ENCODE measurements at places on chromosomes 1 and 21.

GRCh38 chr1:21397813-21398188 lies 42.1 kb upstream of the NBPF3 start:
- DNase-seq: peak; percentile 9

DNA sequence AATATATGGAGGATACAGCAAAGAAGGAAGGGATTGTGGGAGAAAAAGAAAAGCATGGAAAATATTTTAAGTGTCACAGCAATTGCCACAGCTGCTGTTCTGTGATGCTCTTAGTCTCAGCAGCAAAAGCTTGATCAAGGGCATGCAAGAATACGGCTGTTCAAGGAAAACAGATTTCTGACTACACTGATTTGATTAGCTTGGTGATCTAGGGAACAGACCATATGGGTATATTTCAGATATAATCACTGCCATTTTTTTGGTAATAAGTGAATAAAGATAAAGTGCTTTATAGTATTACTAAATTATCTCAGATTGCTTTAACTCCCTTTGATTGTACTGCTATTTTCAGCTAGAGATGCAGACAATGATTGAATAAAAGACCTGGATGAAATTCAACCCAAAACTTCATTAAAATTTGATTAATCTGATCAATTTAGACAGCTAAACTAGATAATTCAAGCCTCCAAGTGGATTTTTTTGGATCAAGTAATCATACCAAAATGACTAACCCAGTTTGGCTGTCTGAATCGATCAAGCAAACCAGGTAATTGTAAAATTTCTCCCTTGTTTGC lies 33.3 kb upstream of the LYPLAL1 start:
- no peak for DNase-seq

DNA sequence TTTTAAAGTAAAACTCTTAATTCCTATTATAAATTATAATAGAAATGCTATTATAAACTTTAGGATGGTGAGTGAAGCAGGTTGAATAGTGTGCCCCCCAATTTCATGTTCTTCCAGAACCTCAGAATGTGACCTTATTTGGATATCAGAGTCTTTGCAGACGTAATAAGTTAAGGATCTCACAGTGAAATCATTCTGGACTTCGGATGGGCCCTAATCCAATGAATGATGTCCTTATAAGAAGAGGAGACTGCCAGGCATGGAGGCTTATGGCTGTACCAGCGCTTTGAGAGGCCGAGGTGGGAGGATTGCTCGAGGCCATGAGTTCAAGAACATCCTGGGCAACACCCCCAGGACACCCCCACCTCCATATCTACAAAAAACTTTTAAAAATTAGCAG lies 9.4 kb upstream of the MT1HL1 start:
- DNase-seq: no peak

GRCh38 chr1:41792485-41792770 lies 126.3 kb downstream of the HIVEP3 start:
- no peak for DNase-seq

- no peak for DNase-seq
These were observed 1025.9 kb downstream of the TTLL7 start for GRCh38 chr1:82972841-82973553.

DNA sequence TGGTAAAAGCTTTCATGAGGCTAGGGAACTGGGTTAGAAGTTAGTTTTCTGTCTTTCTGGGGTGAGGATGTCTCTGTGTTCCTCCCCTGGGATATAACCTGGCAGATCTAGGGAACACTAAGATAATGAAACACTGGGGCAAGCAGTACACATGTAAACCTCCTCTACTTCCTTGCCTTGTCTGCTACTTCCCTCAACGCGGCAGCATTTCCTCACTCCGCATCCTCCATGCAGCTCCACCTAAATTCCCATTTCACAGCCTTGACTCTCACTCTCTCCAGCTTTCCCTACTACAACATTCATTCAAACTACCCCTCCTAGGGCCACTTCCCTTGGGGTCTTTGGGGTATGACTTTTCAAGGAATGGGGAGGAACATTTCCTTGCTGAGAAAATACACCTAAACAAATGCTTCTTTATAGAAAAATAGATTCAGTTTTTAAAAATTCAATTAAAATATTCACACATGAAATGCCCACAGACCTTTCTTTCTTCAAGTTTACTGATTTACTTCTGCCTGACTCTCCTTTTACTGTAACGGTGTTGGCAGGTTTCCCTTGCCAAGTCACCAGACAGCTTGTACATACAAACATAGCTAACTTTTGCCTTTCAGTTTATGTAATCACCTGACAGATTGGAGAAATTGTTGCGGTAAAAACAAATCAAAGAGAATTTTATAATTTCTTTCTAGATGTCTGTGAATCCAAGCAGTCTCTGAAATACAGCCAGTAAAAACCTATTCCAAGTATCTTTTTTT lies 90.1 kb downstream of the TNFSF18 start:
- DNase-seq: no peak

GRCh38 chr1:17765444-17766411 lies 10.6 kb downstream of the ACTL8 start:
- no peak for DNase-seq

GRCh38 chr1:212317916-212318315 lies 32.7 kb downstream of the PPP2R5A start:
- DNase-seq: no peak

DNA sequence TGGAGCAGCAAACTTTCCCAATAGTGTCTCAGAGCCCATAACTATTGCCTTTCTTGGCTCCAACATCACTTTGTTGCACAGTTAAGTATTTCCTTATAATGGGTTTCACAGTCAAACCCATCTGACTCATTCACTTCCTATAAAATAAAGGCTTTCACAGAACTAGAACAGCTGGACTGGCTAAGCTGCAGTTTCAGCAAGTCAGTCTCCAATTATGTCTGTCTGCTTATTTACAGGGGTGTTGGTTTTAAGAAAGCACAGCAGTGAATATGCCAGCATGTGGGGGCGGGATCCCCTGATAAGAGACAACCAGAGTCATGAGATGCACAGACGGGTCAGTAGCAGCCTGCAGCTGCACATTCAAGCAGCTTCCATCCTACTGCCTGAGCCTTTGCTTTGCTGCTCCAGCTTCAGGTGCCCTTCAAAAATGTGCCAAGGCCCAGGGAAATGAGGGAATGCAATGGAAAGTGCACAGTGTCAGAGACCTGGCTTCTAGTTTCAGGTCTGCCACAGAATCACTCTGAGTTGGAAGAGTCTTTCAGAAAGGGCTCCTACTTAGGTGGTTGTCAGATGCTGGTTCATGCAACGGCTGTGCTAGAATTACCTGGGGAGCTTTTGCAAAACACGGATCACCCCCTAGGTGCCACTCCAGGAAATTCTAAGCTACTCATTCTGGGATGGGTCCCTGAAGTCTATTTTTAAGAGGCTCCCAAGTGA lies 24.8 kb downstream of the RNF19B start:
- DNase-seq: no peak

- DNase-seq: no peak
These were observed 26.9 kb upstream of the DDR2 start for GRCh38 chr1:162605225-162605927.

- DNase-seq: no peak
These were observed 220.0 kb downstream of the RERE start for GRCh38 chr1:8597455-8597854.

GRCh38 chr1:229470406-229471043 lies 36.6 kb upstream of the ACTA1 start:
- no peak for DNase-seq

DNA sequence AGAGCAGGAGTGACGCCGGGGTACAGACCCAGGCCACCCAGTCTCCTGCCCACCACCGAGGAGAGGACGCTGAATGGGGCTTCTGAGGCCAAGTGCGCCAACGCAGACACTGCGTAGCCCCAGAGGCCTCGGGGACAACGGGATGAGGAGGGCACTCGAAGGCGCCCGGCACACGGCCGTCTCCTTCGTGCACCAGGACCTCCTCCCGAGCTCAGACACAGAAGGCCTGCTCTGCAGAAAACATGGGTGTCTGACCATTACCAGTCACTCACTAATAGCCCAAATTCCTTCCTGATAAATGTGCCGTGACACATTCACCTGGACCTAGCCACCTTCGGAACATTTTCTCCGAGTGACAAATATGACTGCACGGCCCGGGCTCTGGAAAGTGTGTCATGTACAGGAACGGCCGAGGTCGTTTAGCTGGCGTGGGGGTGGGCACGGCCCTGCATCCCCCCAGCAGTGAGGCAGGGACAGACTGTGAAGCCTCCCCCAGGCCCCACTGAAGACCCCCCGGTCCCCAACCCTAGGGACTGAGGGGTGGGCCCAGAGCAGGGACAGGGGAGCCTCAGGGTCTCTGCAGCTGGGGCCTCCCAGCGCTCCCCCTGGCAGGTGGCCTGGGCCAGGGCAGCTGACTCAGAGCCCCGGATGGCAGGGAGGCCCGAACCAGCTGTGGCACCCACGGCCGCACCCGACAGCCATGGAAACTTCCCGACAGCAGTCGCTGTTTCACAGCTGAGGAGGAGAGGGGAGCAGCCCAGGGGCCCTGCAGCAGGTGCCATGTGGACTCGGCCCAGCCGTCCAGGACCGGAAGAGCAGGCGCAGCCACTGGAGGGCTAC lies 16.7 kb upstream of the COL6A2 start:
- DNase-seq: no peak

DNA sequence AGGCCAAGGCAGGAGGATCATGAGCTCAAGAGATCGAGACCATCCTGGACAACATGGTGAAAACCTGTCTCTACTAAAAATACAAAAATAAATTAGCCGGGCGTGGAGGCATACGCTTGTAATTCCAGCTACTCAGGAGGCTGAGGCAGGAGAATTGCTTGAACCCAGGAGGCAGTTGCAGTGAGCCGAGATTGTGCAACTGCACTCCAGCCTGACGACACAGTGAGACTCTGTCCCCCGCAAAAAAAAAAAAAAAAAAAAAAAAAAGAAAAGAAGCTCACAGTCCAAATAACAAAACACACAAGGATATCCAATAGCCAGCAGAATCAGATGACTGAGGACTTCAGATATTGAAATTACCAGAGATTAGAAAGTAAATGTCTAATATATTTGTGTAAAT lies 11.8 kb downstream of the AHCTF1 start:
- DNase-seq: no peak

- no peak for DNase-seq
These were observed 55.4 kb downstream of the HSF2BP start for GRCh38 chr21:43603641-43604504.

- DNase-seq: no peak
These were observed 28.3 kb downstream of the THAP3 start for GRCh38 chr1:6652986-6653385.

GRCh38 chr1:35555601-35556477 lies 1.4 kb downstream of the KIAA0319L start:
- no peak for DNase-seq

DNA sequence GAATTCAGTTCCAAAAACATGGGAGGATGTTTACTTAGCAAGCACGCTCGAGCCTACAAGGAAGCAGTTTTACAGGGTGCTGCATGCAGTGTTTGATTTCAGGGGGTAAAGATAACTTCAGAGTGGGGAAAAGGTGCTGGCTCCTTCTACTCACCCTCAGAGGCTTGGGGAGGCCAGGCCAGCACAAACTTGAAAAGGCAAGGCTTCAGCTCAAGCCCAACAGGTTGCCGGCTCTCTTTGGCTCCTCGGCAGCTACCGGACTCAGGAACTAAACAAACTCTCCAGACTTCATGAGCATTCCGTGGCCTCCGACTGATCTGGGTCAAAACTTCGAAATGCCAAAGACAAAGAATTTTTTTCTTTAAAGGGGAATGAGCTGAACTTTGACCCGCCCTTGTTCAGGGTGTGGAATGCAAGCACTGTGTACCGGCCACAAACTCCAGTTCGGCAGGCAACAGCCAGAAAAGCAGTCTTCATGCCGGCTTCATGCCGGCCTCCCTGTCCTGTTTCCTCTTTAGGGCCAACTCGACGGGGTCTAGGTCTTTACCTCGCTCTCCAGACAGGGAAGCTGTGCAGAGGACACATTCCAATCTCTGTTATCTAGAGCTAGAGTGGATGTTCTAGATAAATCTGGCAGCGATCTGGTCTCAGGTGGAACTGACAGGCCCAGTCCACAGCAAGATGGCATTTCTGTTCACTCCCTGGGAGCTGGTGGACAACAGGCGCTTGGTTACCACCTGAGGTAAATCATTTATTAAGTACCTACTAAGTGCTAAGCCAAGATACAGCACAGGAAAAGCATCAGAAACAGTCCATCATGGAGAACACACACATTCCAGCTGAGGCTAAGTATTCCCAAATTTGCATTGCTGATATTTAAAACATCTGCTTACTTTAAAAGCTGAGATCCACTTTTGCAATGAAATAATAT lies 75.0 kb downstream of the CD46 start:
- no peak for DNase-seq

GRCh38 chr1:67611846-67612245 lies 73.2 kb upstream of the GADD45A start:
- DNase-seq: no peak

DNA sequence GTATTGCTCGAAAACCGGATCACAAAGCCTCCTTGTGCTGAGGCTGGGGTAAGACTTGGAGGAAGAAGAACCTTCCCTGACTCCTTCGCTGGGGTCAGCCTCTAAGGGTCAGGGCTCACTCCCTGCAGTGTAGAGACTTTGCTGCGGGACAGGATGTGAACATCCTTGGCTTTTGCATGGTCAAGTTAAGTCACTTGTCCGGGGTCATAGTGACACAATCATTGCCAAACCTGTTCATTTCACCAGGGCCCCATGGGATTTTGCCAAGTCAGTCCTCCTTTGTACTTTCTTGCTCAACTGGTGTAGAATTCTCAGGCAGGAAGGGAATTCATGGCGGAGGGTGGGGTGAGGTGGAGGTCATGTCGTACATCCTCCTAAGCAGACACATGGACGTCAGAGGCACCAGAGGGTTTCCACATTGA lies 24.7 kb upstream of the IL10 start:
- DNase-seq: no peak

DNA sequence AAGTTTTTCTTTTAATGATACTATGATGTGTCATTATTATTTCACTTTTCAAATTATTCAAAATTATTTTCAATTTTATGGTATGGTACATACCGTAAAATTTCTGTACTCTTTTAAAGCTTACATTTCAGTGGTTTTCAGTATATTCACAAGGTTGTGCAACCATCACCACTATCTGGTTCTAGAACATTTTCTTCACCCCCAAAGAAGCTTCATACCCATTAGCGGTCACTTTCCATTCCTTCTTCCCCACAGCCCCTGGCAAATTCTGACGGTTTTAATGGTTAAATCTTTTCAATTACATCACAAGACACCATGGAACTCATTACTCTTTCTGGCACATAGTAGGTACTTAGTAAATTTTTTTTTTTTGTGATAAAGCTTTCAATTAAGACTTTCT lies 22.8 kb upstream of the ATP5PO start:
- no peak for DNase-seq

DNA sequence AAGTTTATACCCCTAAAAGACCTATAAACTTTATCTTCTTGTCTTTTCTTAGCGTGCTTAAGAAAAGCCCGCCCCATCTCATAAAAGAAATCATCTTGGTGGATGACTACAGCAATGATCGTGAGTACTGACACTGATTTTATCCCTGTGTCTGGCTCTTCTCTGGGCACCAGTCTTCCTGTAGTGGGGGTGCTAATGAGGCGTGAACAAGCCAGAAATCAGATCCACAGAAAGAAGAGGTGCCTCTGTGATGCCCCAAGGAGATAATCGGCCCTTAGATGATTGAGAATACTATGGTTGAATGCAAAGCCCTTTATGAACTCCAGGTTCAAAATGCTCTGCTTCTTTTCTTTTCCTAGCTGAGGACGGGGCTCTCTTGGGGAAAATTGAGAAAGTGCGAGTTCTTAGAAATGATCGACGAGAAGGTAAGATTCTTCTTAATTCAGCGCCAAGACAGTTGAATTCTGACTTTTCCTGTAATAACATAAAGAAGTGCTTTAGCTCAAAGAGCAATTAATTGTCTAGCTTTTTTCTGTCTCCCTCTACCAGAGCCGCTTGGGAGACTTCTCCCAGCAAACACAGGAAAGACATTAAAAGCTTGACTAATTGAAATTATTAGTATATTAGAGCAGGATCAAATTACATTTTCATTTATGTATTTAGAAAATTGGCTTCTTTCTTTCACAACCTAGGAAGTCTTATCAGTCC lies 169.4 kb downstream of the GALNT2 start:
- no peak for DNase-seq

Data from CD4-positive, alpha-beta T cell treated with Interleukin-6 at 100 ng/mL for 8 hours (primary cell).